Mesendoderm (in vitro differentiated cells): ENCODE measurements at places on chromosomes 6 and 20.

DNA sequence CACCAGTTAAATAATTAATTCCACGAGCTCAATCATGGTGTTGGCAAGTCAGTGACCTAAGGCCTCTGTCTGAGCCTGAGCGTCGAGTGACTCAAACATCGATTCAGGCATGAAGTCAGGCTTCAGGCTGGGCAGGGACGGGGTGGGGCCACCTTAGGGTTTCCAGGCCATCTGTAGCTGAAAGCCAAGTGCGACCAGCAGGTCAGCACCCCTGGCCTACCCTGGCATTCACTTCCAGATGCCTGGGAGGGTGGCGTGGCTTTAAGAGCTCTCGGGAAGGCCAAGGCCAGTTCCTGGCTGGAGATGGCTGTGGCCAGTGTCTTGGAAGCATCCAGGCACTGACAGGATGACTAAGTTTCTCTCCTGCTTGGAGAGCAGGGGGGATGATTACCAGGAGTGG lies 113.4 kb downstream of the DACT2 start:
- no peaks in the 10 kb centered on the region for H3K36me3 ChIP-seq
- H3K4me1 ChIP-seq = no peaks in the 10 kb centered on the region
- H3K27me3 ChIP-seq = no peaks in the 10 kb centered on the region

- no peaks in the 10 kb centered on the region for H3K27me3 ChIP-seq
- no peaks in the 10 kb centered on the region for H3K36me3 ChIP-seq
- no peak overlapping the region for H3K27ac ChIP-seq
Observed at GRCh38 chr6:20497216-20498040, 36.8 kb upstream of the CDKAL1 start.

DNA sequence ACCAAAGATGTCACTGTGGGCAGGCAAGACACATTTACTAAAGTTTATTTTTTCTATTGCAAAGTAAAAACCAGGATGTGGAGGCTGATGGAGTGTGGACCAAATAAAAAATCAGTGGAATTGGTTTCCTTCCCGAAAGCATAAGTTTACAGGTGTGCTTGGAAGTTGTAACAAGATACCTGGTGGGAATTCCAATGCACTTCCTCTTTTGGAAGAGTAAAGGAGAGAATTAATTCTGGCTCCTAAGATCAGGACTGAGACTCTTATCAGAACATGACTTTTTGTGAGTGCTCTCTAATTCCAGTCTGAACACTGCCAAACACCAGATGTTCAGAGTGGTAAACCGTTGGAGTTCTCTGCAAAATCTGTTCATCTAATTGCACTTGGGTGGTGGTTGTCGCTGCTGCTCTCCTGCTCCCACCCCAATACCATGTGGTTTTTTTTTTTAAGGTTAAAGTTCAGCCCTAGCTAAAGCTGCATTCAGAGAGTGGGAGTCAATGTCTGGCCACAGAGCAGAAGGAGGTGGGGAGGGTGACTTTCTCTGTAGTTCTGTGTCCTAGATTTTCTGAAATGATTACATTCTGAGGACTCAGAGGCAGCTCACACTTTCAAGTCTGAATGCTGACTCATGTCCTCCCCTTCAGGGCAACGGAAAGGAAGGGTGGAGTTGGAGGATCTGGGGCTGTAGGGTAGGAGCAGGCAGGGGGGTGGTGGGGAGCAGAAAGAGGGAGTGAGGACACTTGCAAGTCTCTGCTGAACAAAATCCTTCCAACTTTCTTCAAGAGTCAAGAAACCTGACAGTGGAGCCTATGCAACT lies 275.8 kb upstream of the PRDM1 start:
- H3K27me3 ChIP-seq = no peaks in the 10 kb centered on the region
- H3K4me1 ChIP-seq = peaks cover 11% of the 10 kb centered on the region
- H3K4me3 ChIP-seq = no peak overlapping the region

DNA sequence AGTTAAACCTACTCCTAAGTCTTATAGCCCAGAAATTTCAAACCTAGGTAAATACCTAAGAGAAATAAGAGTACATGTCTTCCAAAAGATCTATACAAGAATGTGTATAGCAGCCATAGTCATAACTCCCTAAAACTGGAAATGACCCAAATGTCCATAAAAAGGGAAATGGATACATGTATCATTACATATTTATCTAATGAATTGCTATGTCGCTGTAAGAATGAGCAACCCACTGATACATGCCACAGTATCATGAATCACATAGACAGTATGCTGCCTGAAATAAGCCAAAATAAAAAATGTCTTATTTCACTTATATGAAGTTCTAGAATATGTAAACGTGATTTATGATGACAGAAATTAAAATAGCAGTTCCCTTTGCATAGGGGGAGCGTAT lies 679.5 kb downstream of the MAFB start:
- H3K4me3 ChIP-seq = no peak overlapping the region
- no peak overlapping the region for H3K27ac ChIP-seq
- no peak for DNase-seq

DNA sequence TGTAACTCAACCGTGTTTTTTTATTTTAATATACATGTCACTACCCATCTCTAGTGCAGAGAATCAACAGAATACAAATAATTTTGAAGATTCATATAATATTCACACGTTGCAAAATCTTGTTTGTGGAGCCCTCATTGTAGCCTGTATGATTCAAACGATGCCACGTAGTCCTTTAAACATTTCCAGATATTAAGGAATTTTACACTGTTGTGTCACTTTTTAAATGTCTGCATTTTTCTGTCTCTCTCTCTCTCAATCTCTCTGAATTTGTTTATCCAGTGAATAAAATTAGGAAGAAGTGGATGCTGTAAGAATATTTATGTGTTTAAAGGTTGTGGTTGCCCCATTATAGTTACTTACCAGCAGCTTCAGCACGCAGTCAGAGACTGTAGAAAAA lies 262.0 kb downstream of the PAX1 start:
- no peak overlapping the region for H3K4me3 ChIP-seq
- H3K4me1 ChIP-seq = no peaks in the 10 kb centered on the region
- no peak overlapping the region for H3K27ac ChIP-seq
- DNase-seq = no peak
- H3K27me3 ChIP-seq = no peaks in the 10 kb centered on the region

GRCh38 chr6:67133973-67134372 lies 1426.9 kb upstream of the EYS start:
- H3K4me1 ChIP-seq = no peaks in the 10 kb centered on the region
- no peak overlapping the region for H3K4me3 ChIP-seq
- H3K36me3 ChIP-seq = no peaks in the 10 kb centered on the region
- H3K27ac ChIP-seq = no peak overlapping the region
- DNase-seq = peak; percentile 7
- H3K27me3 ChIP-seq = no peaks in the 10 kb centered on the region

DNA sequence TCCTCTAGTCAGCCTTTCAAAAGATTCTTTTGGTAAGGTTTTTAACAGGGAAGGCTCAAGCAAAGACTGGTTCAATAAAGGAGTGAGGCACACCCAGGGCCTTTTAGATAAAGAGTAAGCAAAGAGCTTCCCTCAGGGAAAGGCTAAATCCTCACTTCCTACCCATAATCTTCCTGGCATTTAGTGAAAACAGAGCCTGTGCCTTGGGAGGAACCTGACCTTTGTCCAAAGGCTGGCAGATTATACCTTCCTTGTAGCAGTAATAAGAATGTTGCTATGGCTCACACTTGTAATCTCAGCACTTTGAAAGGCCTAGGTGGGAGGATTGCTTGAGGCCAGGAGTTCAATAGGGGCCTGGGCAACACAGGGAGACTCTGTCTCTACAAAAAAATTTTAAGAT lies 280.1 kb upstream of the PLCB4 start:
- no peaks in the 10 kb centered on the region for H3K27me3 ChIP-seq
- DNase-seq = peak; percentile 56
- H3K36me3 ChIP-seq = no peaks in the 10 kb centered on the region
- no peak overlapping the region for H3K4me3 ChIP-seq

DNA sequence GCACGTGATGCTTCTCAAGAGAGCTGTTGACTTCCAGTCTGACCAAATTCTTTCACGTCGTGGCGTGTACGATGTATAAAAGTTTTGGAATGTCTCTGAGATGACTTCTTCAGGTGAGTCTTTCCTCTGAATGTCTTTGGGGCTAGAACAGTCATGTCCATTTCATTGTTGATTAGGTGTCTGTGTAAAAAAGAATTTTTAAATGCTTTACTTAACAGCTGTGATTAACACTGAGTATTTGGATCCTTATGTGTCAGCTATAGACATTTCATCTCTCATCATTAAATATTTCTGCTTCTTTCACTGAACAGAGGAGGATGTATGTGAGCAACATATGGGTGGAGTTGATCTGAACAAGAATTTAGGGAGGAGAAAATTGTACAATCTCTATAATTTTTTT lies 29.3 kb upstream of the KIF13A start:
- no peak overlapping the region for H3K27ac ChIP-seq
- H3K4me3 ChIP-seq = no peak overlapping the region
- H3K4me1 ChIP-seq = no peaks in the 10 kb centered on the region

GRCh38 chr20:13430346-13431002 lies 208.3 kb downstream of the TASP1 start:
- H3K4me1 ChIP-seq = no peaks in the 10 kb centered on the region
- H3K27me3 ChIP-seq = no peaks in the 10 kb centered on the region
- no peak for DNase-seq
- no peaks in the 10 kb centered on the region for H3K36me3 ChIP-seq
- no peak overlapping the region for H3K4me3 ChIP-seq
- no peak overlapping the region for H3K27ac ChIP-seq

DNA sequence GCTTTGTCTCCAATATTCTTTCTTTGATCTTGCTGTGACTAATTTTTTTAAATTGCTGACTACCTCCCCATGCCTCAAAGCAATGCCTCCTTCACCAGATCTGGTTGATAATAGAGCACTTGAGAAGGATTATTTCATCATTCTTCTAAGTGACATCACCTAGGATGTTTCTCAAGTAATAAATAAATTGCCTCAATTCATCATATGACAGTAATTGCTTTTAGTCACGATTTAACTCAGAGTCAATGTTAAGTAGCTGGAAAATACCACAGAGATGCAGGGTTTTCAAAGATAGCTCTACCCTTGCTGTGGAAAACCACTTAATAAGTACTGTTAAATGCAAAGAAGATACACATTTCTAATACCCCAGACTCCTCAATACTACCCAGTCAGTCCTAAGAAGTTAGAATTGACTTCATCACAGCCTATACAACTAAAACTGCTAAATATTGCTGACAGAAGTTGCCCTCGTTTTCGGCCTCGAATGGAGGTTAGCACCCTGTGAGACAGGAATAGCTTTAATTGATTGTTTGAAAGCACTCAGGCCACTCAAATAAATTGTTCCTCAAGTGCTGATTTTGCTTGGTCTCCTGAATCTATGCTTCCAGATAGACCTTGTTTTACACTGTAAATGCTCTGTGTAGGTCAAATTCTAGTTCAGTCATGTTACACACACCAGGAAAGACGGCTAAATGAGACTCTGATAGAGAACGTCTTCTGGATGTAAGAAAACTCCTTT lies 640.6 kb upstream of the CHD6 start:
- no peak for DNase-seq
- H3K4me3 ChIP-seq = no peak overlapping the region
- no peaks in the 10 kb centered on the region for H3K27me3 ChIP-seq
- H3K4me1 ChIP-seq = no peaks in the 10 kb centered on the region
- H3K27ac ChIP-seq = no peak overlapping the region
- H3K36me3 ChIP-seq = no peaks in the 10 kb centered on the region

GRCh38 chr20:64116541-64117431 lies 9.4 kb upstream of the NPBWR2 start:
- DNase-seq = no peak
- H3K27me3 ChIP-seq = no peaks in the 10 kb centered on the region
- H3K36me3 ChIP-seq = no peaks in the 10 kb centered on the region
- no peak overlapping the region for H3K27ac ChIP-seq

DNA sequence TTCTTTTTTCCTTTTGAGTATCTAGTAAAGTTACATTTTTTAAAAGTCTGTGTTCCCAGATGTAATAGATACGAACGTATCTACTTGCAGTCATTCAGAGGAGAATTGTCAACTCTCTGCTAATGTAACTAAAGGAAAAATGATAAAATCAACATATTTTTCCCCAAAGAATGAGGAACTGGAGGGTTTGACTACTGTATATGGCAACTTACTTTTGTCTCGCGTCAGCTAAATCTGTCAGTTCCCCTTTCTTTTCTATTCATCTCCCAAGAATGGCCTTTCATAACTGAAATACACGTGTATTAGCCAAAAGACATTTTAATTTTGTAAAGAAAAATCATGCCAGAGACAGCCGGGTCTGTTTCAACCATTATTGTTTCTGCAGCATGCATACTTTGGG lies 5.4 kb downstream of the EYA2 start:
- no peak overlapping the region for H3K4me3 ChIP-seq
- H3K27ac ChIP-seq = no peak overlapping the region

DNA sequence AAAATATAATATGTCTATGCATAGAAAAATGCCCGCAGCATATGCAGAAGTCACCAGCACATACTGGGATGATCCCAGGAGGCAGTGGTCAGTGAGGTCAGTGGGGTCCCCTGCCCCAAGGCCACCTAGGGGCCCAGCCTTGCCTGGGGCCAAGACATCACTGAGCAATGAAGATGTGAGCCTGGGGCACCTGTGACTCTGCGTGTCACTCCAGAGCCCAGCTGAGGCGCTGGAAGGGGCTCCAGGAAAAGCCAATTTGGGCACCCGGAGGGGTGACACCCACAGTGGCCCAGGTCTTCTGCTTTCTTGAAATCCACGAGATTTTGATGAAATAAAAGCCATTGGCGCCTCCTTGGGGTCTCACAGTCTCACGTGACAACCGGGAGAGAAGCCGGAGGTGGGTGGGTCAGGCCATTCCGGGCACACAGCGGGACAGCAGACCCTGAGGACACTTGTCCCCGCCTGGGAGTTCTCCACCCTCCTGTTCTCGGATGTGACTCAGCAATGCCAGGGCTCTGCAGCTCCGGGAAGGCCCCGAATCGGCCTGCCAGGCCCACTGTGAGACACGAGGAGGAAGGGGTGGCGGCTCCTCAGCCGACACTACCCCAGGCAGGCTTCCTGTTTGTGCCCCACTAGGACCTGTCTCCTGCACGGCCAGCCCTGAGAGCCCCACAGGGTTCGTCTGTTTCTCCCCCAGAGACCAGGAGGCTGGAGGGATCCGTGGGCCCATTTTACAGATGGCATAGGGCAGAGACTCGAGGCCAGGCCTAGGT lies 24.4 kb upstream of the SLCO4A1 start:
- H3K27me3 ChIP-seq = no peaks in the 10 kb centered on the region
- DNase-seq = no peak
- peaks cover under 1% of the 10 kb centered on the region for H3K4me1 ChIP-seq
- no peak overlapping the region for H3K27ac ChIP-seq
- H3K4me3 ChIP-seq = no peak overlapping the region

DNA sequence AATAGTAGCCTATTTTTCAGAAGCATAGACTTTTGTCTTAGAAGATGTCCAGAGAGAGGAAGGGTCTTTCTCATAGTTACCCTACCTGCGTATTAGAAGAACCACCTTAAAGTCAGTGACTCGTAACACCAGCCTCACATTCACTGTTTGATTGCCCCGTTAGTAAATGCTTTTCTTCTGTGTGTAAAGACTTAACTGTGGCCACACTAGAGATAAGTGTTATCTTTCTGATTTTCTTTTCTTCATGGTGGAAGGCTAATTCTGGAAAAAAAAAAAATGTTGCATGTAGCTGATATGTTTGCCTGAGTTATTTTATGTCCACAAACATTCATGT lies 83.9 kb downstream of the SAMD3 start:
- H3K4me1 ChIP-seq = no peaks in the 10 kb centered on the region
- no peaks in the 10 kb centered on the region for H3K36me3 ChIP-seq
- no peak overlapping the region for H3K27ac ChIP-seq
